ENCODE measurements at places on chromosomes 3 and 15.

DNA sequence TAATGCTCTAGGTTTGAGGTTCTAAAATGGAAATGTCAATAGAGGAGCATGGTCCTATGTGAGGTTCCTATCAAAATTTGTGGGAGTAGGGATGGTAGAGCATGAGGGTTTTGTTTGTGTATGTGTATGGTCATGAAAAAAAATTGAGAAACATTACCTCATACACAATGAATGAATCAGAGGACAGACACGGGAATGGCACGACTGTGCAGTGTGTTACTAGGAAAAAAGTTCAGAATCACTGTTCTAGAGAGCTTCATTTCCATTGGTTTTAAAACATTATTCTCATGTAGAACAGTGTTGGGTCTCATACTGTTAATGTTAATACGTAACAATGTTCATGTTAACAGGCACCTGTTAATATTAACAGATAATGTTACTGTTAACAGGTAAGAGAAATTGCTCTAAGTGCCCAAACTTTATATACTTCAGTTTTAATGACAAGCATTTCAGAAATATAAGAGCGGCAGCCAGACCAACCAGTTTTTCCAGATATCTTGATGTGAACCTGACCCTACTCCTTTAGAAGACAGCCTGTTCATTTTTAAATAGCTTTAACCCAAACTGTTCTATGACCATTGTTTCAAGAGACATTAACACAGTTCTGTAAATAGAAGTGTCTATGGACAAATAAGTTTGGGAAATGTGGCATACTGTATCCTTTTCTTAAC is 48.0 kb downstream of the SLC15A2 start:
- DNase-seq: no peak

- no peak for DNase-seq
Measured at GRCh38 chr3:14047027-14047426, 77.6 kb downstream of the CHCHD4 start.

- DNase-seq: peak; percentile 55
Measured at GRCh38 chr3:10738688-10739372, 77.2 kb upstream of the SLC6A11 start.

DNA sequence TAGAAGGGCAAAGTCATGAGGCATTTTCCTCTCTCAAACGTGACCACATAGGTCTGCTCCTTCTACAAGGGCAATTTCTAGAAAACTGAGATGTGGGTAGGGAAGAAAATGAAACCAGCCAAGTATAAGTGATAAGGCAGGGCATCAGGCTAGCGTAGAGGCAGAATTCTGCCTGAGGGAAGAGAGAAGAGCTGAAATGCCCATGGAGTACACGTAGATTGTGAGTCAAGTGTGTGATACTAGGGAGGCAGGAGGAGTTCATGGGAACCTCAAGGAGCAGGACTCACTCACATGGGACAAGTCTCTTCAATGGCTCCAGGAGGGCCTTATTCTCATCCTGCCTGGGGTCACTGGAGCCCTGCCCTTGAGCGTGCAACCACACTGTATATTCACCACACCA is 34.9 kb upstream of the PPP4R2 start:
- DNase-seq: no peak

DNA sequence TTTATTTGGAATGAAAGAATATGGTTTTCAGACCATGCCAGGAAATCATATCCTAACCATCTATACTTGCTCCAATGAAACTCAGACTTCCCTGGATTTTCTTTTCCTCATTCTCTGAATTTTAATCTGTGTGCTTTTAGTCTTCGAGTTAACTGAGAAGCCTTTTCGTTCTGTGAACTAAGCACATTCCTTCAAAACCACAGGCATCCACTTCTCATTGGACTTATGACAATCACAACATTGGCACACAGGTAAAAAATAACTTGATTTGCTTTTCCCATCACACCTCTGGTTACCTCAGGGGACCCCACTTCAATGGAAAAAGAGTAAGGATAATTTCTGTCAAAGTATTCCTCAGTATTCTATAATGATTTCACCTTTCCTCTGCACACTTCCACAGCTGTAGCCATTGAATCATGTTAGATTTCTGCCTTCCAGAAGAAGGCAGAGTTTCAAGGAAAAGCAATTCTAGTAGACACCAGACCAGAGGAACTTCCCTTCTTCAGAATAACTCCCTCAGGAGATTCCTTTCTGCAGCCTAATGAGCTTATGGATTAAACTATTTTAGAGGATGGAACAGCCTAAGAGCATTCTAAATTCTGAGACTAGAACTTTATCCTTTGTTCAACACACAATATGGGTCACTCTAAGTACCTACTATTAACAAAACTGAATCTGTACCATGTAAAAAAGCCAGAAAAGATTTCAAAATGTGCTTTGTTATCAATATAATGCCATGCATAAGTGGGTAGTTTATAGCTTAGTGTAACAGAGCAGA is 15.9 kb downstream of the COMMD2 start:
- DNase-seq: no peak

DNA sequence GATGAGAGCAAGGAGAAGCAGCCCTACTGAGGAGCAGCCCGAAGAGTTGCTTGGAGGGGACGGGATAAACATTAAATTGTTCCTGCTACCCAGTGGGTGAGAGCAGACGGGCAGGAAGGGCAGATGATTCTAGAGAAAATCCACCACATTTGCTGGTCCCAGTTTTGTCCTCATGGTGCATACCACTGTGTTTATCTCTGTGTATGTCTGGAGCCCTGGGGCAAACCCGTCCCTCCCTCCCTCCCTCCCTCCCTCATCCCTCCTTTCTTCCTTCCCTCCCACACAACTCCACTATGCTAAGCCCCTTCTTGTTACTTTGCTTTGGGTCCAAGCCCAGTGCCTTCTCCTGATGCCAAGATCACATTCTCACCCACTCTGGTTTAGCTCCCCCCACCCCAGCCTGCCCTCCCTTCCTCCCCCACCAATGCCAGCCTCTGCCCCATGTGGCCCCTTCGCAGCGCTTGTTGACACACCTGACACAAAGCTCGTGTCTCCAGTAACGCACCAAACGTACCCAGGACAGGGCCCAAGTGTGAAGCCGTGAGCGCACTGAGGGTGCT is 194.8 kb downstream of the ATP10A start:
- no peak for DNase-seq

- no peak for DNase-seq
Measured at GRCh38 chr15:73564255-73564654, 68.9 kb downstream of the NPTN start.

Measured in T-helper 17 cell (primary cell).